Renal pelvis (tissue), 12 donors: ENCODE measurements at places on chromosomes 11 and 22. TPM values are rescaled to one million over a fixed set of nuclear protein-coding genes. Genes with fewer than 3 reads are reported as not detected.

DNA sequence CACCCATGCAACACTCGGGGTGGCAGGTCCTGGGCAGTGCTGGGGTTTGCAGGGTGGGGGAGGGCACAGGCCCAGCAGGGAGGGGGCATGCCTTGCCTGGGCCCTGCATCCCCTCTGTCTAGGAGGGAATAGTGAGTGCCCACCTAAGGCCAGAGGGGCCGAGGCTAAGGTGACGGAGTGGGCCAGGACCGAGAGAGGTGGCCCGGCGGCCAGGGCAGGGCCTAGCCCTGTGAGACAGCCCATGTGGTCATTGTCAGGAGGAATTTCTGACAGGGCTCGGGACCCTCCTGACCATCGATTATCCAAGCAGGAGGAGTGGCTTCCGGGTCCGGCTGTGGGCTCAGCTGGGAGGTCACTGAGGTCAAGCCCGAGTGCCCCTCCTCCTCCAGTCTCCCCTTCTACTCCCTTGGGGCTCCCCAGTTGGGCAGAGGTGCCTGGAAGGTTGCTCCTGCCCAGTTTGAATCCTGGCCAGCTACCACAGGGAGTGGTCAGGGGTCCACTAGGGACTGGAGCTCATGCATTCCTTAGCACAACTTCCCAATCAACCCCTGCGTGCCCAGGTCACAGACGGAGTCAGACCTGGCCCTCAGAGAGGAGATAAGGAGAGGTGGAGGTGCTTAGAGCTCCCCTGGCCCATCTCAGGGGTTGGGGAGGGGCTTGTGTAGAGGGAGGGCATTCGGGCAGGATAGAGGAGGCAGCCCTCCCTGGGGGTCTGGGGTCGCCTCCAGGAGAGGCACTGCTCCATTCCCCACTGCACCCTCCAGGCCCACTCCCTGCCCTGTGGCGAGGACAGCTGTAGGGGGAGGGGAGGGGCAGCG, 14.7 kb downstream of the GP1BB start:
- no peak for DNase-seq

GRCh38 chr11:67290801-67291200, 1.7 kb downstream of the ANKRD13D start:
- DNase-seq, result no peak

- no peak for DNase-seq
These were observed 61.2 kb upstream of the CLTCL1 start for GRCh38 chr22:19352766-19353165.

Gene XKR3
- not detected for polyA plus RNA-seq

Gene MS4A3
- 0.77 TPM for polyA plus RNA-seq

Gene AIFM3
- polyA plus RNA-seq, result 1.5 TPM

Gene SLC22A6
- 25.1 TPM for polyA plus RNA-seq

Gene FADS3
- polyA plus RNA-seq, result 20.0 TPM
